HL-60 (cell line): ENCODE measurements at places on chromosomes 5 and 9.

- DNase-seq, result peak; percentile 1
These were observed 31.8 kb downstream of the MAP1B start for GRCh38 chr5:72138943-72139521.

DNA sequence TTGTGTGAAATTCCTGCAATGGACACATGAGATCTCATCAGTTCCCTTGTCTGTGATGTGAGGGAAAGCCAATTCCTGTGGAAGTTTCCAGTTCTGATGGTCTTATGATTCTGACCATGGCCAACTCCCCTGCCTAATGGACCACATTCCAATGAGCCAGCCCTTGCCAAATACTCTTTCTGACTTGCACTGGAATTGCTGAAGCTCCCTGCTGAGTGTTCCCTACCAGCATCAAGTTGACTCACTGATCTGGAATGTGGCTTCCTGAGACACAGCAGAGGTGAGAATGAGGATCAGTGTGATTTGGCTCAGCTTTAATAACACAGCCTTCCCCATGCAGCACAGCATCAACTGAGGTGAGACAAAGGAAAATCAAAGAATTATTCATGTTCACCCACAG, 427.8 kb downstream of the KDM4C start:
- no peak for DNase-seq

DNA sequence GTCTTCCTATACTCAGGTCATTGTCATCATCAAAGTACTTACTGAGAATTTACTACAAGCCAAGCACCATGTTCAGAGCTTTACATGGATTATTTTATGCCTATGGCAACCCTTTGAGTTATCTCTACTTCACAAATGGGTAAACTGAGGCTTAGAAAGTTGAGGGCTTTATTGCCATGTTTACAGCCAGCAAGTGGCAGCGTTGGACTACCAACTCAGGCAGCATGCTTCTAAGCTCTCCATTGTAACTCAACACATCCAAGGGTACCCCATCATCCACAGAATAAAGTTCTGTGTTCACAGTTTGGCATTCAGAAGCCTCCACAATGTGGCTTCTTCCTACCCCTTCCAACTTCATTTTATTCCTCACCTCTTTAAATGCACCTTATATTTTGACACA, 422.6 kb upstream of the GRIA1 start:
- DNase-seq, result no peak

- no peak for DNase-seq
These were observed 6.2 kb downstream of the MAPKAP1 start for GRCh38 chr9:125700791-125701190.

DNA sequence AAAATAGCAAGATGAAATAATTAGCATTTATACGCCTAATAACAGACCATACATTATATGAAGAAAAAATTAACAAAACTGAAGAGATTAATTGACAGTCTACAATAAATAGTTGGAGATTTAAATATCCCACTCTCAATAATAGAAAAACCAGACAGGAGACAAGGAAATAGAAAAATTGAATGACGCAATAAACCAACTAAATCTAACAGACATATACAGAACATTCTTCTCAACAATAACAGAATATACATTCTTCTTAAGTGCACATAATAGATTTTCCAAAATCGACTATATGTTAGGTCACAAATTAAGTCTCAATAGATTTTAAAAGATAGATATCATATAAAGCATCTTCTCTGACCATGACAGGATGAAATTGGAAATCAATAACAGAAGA, 25.6 kb upstream of the RNF180 start:
- DNase-seq, result no peak

- DNase-seq, result no peak
These were observed 57.1 kb upstream of the ZBED3 start for GRCh38 chr5:77143998-77144836.

- no peak for DNase-seq
These were observed 277.8 kb downstream of the PRELID2 start for GRCh38 chr5:145557345-145557744.

GRCh38 chr9:2377834-2378233, 243.8 kb upstream of the VLDLR start:
- DNase-seq, result no peak
